ENCODE measurements at places on chromosomes 6 and 20.

DNA sequence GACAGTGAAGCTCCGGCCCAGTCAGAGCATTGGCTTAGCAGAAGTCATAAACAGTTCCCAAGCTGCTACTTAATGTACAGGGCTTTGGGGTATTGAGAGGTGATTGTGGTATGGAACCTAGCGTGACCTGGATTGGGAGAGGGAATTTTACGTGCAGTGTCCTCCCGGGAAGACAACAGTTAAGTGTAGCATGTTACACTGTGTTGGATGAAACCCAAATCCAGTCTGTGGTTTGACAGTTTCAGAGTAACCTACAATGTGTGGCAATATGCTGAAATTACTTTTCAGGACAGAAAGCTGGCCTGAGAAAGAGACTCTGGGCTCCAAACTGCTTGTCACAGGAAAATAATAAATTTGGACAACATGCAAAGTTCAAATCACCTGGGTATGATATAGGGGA is 28.1 kb upstream of the RALGAPA2 start:
- DNase-seq: no peak

GRCh38 chr6:166644681-166645080 is 17.6 kb upstream of the RPS6KA2 start:
- no peak for DNase-seq

DNA sequence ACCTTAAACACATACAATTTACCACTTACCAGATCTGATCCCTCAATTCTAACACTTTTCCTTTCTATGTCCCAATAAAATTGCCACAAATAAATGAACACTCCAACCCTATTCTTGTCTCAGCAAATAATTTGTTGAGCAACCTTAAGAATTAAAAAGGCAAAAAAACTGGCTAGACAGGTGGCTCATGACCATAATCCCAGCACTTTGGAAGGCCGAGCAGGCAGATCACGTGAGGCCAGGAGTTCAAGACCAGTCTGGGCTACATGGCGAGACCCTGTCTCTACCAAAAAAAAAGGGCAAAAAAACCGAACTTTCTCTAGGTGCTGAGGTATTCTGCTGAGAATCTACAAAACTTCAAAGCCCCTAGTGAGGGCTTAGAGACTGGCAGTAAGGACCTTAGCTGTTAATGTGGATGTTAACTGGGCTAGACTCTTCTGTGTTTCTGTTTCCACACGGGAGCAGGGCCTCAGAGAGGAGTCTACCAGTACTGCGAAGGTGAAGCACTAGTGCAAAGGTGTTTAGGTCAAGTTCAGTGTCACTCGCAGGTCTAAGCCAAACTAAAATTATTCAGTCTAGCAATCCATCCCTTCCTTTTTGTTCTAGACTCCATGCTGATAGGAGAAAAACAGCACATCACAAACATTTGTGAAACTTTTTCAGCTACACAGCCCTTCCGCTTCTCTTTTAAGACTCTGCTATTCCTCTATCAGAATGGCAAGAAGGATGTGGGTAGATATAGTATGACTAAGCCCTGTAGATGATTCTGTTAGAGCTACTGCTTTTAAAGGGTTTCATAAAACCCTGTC is 2.6 kb downstream of the FASTKD5 start:
- no peak for DNase-seq

DNA sequence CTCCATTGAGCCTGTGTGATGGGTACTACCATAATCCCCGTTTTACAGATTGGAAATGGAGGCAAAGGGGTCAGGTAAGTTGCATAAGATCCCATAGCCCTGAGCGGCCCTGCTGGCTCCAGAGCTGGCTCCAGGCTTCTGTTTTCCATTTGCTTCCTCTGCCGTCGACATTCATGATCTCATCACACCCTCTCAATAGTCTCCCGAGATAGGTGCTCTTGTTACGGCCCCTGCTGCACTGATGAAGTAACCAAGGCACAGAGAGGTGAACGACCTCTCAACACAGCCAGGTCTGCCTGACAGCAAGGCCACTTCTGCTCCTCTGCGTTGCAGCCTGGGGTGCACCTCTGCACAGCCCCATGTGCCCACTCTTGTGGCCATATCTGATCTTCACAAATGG is 16.9 kb downstream of the CDH22 start:
- DNase-seq: no peak

DNA sequence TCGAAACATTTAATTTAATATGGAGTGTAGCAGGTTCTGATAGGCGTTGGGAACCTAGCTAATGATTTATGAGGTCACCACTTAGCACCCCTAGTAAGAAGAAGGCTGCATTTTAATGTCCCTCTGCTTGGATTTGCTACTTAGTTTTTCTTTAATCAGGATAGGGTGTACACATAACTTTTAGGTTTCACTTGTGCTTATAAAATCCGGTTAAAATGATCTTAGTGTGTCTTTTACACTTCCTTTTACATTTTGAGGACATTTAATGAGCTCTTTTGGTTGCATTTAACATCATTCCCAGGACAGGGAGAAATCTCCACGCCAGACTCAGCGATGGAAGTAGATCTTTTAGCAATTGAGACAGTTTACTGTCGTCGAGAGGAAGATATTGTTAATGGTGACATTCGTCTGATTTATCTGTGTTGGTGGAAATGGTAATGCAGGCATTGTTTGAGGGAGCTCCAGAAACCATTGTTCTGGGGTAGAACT is 5.6 kb downstream of the TFAP2A start:
- no peak for DNase-seq

DNA sequence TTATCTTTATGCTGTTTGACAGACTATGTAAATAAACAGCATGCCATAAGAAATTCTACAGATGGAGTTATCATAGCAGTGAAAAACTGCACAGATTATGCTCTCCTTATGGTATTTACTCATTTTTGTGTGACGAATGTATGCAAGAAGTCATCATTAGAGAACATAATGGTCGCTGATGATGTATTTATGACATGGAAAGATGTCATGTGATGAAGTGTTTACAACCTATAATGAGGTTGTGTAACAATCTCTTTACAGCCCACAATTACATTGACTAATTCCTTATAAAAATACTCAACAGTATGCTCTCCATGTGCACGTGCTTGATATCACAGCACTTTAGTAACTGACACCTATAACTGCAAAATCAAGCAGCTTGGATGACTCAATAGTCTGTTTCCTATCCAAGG is 192.4 kb downstream of the BMP2 start:
- no peak for DNase-seq

DNA sequence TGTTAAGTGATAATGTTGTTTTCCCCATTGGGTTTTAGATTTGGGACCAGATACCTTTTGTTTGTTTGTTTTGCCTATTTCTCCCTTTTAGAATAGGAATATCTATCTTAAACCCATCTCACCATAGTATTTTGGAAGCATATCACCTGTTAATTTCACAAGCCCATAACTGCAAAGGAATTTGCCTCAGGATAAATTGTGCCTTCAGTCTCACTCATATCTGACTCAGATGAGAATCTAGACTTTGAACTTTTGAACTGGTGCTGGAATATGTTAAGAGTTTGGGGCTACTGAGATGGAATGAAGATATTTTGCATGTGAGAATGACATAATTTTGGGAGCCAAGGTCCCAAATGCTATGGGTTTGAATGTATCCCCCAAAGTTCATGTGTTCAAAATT is 607.4 kb downstream of the HACE1 start:
- no peak for DNase-seq

DNA sequence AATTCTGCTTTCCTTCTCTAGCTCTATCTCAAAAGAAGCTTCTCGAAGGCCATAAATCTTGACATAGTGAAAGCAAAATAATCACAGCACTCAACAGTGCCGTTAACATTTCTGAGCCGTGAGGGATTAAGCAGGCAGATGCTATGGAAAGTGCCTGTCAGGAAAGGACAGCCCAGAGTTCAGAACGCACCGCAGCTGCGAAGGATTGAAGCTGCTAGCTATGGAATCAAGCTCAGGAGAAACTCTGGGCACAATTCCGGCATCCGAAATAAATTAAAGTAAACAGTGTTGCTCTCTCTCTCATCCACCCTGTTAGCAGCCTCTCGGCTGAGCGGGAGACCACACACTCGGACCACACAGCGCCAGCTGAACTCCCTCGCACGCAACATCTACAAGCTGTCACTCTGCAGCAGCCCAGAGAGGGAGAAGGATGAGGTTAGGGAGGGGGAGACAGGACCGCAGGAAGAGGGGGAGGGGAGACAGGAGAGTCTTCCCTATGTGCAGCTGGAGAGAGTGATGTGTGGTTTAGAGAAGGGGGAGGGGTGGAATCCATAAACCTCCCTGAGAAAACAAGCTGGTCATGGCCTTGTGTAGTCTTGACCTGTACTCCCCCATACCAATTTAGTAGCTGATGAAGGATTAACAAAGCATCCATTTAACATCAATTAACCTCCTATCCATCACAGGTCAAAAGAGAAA is 9.0 kb downstream of the EXOC2 start:
- no peak for DNase-seq

GRCh38 chr20:37346236-37346534 is 245 bp downstream of the SRC start:
- no peak for DNase-seq

DNA sequence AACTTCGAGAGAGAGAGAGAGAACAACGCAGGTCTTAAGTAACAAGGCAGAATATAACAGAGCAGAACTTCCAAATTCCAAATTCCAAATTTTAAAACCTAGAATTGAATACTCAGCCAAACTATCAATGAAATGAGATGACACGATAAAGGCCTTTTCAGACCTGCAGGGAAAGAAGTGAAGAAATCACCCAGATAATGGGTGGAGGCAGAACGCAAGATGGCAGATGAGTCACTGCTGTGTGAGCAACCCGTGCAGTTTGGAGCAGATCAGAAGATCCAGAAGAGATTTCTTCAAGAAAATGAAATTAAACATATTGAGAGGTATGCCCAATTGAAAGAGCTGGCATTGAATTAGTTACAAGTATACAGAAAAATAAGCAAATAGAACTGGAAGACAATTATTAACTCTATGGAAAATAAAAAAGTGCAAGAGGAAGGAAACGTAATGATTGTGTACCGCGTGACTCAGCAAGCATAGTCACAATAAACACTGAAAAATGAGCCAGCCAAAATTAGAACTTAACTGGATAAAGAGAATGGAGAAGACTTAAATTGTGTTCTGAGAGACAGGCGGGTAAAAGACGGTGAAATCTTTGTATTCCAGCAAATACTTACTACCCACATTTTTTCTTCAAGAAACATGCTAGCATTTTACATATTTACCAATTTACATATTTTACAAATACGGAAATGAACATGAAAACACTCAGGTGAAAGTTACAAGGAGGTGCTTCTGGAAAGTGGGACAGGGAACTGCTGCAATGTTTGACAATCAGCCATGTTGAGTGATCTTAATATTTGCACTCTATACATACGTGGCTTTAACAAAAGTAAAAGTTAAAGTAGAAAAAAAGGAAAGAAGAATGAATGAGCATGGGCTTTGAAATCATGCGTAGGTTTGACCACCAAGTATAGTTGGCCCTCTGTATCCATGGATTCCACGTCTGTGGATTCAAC is 87.9 kb upstream of the CDYL start:
- DNase-seq: no peak

DNA sequence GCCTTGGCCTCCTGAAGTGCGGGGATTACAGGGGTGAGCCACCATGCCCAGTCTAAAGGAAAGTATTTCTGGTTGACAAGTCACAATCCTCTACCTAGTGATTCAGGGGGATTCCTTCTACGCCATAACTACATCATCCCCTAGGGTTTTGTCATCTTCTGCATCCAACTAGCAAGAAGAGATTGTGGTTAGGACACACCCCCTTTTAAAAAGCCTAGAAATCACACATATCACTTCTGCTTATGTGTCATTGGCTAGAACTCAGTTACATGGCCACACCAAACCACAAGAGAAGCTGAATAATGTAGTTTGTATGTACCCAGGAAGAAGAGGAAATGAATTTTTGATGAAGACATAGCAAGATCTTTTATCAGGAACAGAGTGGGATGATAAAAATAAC is 14.7 kb upstream of the CHD6 start:
- no peak for DNase-seq

DNA sequence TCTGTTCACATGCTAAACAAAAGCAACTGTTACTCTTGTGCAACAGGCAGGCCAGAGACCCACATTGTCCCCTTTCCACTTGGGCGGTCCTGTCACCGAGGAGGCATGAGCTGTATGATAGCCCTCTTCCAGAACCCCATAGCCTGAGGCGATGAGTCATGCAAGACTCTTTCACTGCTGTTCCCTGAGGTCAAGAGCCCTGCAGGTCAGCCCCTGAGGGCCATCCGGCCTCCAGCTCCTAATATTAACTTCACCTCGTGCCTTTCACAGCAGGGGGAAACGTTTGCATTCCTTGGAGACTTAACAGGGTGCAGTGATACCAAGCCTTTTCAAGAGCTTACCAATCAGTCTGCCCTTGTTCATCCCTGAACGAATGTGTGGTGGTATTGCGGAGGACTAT is 253.3 kb upstream of the ECI2 start:
- no peak for DNase-seq

GRCh38 chr20:4091490-4092479 is 76.4 kb upstream of the RNF24 start:
- DNase-seq: no peak
